NCI-H1694 treated with DMSO at 0.1 percent for 48 hours (cell line): ENCODE measurements at places on chromosomes 3 and 15.
A peak's percentile ranks its signal among the peaks of the same experiment; 100 is the strongest.

DNA sequence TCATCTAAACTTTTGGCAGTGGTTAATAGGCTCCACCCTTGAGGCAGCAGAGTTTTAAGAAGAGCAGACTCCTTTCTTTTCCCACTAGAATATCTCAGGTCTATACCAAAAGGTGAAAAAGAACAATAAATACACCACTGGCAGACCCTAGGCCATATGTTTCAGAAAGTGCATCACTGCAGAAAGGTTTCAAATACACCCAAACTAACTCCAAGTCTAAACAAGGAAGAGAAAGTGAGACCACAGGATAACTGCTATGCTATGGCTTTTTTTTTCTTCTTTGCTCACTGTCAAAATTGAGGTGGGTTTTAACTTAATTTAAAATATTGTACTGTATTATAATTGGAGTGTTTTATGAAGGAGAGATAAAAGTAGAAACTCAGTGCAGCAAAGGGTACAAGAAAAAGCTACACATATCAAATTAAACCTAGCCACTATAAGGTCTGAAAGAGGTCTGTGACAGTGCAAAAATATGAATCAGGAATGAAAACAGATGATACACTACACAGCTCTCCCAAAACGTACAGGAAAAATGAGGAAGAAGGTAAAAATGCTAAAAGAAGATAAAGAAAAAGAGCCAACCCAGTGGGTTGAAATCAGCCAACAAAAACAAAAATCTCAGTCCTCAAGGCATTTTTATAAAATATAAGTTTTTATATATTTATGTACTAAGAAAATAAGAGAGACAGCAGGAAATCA is 8.4 kb downstream of the SNX4 start:
- DNase-seq: no peak

DNA sequence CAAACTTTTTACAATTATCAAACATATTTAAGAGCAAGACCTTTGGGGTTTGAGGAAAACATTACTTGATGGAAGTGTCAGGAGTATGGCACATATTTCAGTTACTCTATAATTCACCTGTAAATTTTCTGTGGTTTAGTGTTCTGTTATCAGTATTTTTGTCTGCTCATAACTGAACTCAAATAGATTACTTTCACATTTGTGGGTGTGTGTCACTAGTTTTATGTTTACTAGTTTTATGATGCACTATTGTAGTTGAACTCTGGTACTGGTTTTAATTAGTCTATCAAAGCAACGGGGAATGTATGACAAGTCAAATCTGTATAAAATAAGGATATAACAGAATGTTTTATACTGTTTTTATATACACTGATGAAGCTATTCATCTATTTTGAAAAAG is 27.2 kb downstream of the OXSM start:
- no peak for DNase-seq

DNA sequence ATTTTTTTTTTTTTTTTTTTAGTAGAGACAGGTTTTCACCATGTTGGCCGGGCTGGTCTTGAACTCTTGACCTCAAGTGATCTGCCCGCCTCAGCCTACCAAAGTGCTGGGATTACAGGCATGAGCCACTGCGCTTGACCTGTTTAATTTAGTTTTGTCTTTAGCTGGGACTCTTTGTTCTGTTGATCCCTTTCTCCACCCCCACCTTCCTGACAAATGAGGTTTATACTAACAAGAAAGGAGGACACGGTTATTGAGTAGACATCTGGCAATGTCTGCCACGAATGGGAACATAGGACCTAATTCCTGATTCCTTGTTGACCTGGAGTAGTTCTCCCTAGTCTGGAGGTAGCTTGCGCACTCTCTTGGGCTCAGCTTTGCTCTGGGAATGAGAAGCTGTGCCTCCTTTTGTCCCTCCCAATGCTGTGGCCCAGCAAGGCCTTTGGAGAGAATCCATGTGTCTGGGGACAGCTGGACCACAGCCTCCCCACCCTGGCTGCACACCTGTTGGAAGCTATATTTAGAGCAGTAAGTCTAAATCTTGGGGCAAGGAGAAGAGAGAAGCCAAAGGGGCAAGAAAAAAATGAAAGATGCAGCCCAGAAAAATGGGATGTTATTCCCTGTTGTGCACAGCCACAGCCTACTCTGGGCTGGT is 53.2 kb upstream of the ADPGK start:
- no peak for DNase-seq

- DNase-seq: peak; percentile 22
These were observed 1.7 kb upstream of the LINGO1 start for GRCh38 chr15:77634266-77634962.

DNA sequence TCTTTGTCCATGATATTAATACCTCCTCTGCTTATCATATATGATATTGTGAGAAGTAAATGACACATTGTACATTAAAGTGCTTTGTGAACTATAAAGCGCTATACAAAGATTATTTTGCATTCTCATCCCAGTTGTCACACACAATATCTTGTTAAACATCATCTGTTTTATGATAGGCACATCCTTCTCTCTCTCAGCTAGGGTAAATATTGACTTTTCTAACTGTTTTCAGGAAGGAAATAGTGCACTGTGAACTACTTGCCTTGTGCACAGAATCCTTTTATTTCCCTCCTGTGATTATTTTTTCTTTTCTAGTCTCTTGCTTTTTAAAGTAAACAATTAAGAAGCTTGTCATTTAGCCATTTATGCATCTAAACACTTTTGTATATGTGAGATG is 388.2 kb downstream of the LPP start:
- DNase-seq: no peak
